ENCODE measurements at places on chromosomes 2 and 18.

GRCh38 chr2:230824406-230824978, 40.2 kb upstream of the ITM2C start:
- peak; percentile 80 for DNase-seq

- DNase-seq: no peak
Measured at GRCh38 chr2:671787-672605, 5.2 kb downstream of the TMEM18 start.

DNA sequence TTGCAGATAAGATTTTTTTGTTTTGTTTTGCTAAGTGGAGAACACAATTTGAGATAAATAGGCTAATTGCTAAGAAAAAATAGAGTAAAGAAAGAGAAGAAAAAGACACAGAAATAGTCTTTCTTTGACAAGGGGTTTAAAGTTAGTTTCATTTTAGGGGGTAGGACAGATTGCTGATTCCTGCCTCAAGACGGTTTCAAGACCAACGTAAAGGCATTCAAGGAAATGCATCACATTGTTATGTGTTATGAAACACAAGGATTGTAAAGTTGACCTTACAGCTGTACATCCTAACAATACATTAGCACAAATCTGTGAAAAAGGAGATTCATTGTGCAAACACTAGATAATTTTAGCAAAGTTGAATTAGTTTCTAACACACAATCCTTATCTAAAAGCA, 22.7 kb upstream of the ETAA1 start:
- no peak for DNase-seq

DNA sequence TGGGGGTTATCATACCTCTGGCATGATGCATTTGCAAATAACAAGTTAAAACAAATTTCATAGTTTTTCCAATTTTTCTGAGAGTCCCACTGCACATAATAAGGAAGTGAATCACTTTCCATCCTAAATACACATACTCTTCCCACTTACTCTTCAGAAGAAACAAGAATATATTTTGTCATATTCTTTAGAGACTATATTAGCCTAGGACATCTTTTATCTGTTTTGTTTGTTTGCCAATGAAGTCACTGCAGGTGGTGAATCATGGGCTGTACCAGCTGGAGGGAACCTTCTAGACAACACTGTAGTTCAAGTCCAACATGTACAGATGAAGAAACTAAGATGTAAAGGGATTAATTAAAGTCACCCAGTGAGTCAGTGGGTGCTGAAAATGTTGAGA, 116.8 kb downstream of the XIRP2 start:
- DNase-seq: no peak

DNA sequence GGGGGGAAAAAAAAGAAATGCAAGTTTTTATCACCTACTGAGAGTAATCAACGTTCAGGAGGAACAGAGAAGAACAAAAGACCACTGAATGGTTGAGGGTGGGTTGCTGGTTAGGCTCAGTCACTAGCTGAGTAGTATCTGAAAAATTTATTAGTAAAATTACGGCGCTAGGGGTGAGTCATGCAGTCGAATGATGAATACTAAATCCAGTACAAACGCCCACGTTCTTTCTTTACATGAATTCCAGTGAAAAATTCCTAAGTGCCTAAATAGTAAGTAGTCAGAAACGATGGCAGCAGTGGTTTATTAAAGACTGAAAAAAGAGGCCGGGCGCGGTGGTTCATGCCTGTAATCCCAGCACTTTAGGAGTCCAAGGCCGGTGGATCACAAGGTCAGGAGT, 52.0 kb downstream of the TEKT4 start:
- DNase-seq: no peak

GRCh38 chr18:38923540-38923939, 1357.9 kb upstream of the CELF4 start:
- DNase-seq: no peak

GRCh38 chr2:101047774-101048173, 45.7 kb downstream of the RPL31 start:
- no peak for DNase-seq

DNA sequence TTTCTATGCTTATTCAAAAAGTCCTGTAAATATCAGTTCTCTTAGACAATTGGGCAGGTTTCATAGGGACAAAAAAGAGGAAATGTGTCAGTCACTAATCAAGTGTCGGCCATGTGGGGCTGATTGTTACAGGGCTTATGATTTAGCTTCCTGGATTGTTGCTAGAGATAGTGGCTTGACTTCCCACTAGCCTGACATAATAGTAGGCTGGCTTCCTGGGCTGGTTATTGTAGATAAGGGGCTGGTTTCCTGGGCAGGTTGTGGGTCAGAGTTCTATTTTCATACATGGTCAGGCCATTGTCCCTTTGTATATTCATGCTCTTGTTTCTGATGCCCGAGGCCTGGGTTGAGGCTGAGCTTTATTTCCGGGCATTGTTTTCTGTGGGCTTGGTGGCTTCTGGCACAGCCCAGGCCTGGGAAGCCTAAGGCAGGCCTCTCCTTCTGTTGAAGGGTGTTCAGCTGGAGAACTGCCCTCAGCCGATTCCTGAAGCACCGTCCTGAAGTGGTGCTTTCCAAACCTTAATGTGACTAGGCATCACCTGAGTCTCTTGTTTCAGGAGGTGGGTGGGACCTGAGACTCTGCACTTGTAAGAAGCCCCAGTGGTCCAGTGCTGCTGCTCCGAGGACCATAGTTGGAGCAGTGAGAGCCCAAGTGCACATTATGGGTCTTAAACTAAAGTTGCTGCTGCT, 37.0 kb downstream of the CD8B2 start:
- DNase-seq: no peak

DNA sequence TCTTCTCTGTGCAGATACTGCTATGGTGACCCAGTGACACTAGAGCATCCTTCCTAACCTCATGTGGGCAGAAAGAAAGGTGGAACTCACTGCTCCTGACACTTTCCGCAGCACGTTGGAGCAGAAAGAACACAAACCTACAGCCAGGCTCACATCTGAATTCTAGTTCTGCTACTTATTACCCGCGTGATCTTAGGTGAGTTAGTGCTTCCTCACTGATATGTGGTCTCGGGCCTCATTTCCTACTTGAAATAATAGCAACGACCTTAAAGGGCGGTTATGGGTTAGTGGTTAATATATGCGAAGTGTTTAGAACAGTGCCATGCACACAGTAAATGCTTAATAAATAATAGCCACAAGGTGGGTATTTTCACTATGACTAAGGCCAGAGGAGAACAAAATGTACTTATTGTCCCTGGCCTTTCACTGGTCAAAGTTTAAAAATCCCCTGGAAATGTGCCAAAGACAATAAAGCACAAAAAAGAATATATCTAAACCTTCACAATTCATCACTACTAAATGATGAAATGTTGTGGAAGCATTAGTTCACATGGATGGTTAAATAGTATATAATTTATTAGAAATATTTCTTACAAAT, 66.6 kb downstream of the MYOM1 start:
- DNase-seq: no peak

DNA sequence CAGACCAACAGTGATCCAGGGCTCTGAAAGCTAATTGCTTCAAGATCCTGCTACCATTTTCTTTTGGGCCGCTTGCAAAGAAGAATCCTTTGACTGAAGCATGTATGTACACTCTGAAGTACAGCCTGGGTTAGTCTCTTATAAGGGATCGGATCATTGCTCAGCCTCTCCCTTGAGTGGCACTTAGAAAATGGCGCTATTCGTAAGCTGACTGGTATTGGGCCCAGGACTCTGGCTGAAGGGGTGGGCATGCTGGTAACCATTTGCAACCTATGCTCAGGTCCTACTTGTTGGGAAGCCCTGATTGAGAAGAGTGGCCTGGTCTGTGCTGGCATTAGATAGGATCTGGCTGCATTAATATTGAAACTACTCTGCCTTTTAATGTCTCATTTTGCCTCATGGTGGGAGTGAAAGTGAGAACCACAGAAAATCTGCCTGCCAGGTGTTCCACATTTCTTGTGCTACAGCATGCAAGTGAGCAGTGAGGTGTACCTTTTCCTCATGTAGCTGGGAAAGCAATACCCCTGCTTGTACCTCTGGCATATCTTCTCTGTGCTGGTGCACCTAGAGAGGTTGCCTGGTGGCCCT, 661 bp upstream of the MGAT5 start:
- DNase-seq: no peak

- DNase-seq: no peak
Measured at GRCh38 chr2:173872714-173873113, 92.5 kb downstream of the SP3 start.

DNA sequence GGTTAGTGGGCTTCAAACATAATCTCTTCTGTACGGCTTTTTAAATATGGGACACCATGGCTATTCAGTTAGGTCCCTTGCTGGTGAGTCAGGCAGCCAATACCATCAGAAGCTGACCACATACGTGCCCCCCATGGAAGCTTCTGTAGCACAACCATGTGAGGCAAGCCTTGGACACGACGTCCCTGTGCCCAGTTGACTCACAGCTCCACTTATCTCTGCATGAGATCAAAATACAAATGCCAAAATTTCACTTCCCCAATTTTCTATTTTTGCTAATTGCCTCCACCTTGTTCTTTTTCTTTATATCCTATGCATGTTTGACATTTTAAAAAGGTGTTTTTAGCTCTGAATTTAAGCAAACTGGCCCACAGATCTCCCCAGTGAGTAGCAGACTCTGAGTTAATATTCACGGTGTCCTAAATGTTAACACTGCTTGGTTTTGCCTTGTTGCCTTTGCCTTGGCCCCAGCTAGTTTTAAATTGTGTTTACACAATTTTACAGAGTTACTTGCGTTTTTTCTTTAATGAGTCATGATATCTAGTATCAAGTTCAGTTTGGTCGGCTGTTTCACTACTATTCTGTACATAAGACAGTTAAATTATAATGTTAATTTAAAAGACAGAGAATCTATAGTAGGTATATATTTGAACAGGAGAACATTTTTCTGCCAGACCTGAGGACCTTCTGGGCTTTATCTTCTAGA, 77.5 kb downstream of the CDCA7 start:
- DNase-seq: no peak

- no peak for DNase-seq
Measured at GRCh38 chr18:11672198-11672597, 16.9 kb upstream of the GNAL start.

DNA sequence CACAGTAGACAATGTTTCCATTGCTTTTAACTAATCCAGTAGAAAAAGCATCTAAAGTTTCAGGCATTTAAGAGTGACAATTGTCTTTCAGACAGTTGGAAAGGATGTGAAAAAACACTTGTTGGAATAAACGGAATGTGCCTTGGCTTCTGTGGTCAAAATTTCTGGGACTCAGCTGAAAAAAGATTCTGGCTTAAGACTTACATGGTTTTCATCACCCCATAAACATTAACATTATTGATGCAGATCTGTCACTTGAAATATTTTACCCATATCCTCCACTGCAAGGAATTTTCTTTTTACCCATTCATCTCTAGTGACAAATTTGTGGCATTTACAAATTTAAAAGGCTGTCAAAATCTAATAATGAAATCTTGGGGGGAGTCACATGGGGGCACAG, 166.0 kb downstream of the SRBD1 start:
- no peak for DNase-seq

GRCh38 chr2:7007846-7008741, 90.9 kb downstream of the RNF144A start:
- DNase-seq: no peak

DNA sequence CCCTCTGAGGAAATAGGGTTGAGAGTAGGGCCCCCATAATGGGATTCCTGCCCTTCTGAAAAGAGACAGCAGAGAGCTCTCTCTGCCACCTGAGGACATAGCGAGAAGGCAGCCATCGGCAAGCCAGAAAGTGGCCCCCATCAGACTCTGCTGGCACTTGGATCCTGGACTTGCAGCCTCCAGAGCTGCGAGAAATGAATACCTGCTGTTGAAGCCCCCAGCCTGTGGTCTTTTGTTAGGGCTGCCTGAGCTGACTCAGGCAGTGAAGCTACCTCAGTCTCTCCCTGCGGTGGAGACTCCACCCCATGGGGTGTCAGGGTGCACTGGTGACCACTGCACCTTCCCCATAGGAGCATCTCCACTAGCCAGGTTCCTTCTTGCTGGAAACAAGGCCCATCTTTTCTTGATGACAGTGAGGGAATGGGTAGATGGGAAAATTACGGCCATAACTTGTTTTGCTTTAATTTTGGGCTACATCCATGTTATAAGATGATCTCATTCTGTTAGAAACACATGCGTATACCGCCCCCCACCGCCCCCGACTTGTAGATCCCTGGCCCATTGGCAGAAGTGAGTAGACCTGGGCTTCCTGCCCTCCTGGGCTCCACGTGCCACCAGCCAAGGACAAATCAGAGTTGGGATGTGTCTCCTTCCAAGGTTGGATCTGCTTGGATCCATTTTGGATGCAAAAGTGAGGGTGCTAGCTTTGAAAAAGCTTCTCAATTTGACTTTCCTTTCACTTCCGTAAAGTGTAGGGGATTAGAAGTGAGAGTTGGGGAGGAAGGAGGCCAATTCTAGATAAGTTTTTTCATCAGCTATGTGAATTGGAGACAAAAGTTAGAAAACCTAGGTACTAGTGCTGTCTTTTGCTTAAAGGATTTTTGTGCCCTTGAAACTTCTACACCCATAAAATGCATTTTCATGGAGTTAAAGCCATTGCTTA, 42.9 kb downstream of the NCK2 start:
- DNase-seq: no peak

DNA sequence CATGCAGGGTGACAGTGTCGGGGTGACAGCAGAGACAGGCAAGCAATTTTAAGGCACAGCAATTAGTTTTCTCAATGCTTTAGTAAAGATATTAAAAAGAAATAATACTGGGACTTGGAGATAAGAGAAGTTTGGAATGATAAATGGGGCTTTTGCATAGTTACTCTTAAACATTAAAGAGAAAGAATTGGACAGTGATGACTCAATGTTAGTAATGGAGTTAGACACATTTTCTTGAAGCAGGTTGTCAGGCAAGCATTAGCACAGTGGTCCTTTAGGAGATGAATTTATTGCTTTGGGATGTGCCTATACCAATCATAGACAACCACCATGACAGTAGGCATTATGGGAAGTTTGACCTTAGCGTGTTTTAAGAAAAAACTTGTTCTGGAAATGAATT, 228.3 kb upstream of the RAB12 start:
- DNase-seq: no peak

DNA sequence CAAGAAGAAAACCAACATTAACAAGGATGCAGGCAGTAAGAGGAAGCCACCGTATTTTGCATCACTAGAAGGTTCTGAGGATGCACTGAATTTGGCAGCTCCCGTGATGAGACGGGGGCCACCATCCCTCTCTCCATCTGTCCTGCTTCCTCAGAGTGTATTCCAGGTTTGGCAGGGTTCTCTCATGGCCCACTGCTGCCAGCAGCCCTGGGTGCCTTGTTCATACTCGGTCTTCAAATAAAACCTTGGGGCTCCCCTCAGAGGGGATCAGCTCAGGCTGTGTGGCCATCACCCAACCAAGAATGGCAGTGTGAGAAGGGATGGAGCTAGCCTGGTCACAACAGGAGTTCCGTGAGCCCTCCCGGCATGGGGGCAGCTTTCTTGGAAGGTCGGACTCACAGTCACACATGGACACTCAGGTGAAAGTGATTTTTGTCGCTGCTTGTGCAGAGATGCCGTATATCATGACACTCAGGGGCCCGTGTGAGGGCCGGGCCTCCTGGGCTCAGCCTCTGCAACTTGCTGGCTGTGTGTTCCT, 12.8 kb upstream of the MBP start:
- DNase-seq: no peak

GRCh38 chr2:226903179-226903578, 67.3 kb downstream of the RHBDD1 start:
- DNase-seq: no peak

- no peak for DNase-seq
Measured at GRCh38 chr2:66874411-66874810, 439.5 kb downstream of the MEIS1 start.
